ENCODE measurements at places on chromosomes 1 and 21.

DNA sequence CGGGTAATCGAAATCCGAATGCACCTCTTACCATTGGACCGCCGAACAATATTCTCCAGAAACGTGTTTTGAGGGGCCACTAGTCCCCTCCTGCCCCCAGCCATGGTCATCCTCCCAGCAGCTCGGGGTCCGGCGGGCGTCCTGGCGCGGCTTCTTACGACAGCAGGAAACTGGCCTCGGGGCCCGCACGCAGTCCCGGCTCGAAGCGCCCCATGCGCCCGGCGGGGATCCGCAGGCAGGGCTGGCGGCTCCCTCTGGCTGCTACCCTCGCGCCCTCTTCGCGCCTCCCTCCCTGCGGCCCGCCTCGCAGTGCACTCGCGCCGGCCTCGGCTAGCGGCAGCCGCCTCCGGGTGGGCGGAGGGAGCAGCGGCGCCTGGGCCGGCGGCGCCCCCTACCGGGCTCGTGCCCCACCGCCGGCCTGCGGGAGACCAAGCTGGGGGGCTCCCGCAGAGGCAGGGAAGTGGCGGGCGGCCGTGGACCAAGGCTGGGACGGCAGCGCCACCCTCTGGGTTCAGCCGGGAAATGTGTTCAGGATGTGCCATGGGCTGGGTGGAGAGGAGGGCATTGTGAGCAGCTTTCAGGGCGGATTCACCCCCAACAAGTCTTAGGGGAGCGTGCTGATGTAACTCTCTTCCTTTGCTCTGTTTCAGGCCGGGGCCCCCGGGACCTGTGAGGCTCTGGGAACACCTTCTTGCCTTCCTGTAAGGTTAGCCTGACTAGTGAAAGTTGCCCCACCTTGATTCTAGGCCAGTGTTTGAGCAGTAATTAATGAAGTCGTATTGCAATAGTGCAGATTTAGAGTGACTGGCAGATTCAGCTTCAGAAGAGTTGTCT, at the start of gene KCNH1:
Gene KCNH1, minus strand, starts transcription at position 313 of the 834 bp plus-strand sequence. Its CDS starts 203 bp downstream, at position 110.
- DNase-seq = peak; percentile 20

- no peak for DNase-seq
Measured at GRCh38 chr1:200527670-200528069, 92.9 kb downstream of the KIF14 start.

GRCh38 chr1:86641318-86641717, 63.1 kb upstream of the SH3GLB1 start:
- no peak for DNase-seq

GRCh38 chr1:16405441-16405840, 31.8 kb downstream of the SPATA21 start:
- DNase-seq = no peak

DNA sequence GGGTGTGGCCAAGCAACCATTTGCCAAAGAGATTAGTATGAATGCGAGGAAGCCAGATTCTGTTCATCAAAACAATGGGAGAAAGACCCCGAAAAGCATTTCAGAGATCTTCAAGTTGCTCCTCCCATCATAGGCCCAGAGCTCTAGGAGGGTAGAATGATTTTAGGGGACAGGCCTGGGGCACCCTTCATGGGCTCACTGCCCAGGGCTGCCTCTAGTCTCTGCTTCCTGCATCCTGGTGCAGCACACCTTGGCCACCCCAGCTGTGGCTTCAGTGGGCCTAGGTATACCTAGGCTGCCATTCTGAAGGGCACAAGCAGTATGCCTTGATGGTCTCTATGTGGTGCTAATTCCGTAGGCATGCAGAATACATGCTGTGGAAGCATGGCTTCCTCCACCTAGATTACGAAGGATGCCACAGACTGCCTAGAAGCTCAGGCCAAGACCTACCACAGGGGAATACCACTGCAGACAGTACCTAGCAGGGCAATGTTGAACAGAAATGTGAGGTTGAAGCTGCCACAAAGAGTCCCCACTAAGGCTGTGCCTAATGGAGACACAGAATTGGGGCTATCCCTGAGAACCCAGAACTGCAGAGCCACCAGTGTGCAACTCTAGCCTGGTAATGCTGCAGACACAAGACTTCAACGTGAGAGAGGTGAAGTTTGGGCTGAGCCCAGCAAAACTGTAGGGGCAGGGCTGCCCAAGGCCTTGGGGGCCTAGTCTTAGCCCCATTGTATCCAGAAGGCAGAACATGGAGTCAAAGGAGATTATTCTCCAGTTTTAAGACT, 158.8 kb downstream of the CLIC6 start:
- DNase-seq = no peak

DNA sequence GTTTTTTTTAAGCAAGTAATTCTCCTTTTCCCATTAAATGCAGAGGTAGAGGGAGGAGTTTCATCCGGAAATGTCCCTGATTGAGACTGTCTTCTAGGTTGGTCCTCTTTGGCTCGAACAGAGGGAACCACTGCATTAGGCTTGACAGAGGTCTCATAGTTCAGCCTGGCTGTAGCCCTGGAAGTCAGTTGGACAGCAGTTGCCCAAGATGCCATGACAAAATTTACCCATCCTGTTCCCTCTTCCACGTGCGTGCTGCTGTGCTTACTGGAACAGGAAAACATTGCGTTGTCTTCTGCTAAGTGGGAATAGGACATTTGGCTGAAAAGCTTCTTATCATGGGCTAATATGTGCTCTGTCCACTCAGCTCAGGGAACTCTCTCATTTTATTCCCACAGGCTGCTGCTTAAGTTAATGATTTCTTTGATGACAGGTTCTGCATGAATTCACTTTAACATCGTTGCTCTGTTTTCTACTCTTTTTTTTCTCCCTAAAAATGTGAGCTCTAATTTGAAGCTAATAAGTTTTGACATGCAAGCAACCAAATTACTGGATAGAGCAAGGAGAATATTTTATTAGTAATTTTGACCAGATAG, 18.0 kb downstream of the KCNK1 start:
- no peak for DNase-seq

DNA sequence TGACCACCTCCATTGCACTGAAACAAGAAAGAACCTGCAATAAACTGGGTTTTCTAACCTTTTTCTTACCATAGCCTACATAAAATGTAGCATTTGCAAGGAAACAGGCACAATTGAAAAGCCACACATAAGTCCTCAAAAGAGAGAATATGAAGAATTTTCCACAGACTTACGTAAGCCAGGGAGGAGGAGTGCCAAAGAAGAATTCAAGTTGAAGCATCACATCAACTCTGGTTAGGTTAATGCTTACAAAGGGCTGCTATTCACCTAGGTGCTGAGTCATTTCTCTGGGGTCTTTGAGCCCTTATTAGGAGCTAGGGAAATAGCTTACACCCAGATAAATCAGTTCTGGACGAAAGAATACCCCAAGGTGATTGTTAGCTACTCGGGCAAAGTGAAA, 9.6 kb downstream of the OSCP1 start:
- DNase-seq = no peak

DNA sequence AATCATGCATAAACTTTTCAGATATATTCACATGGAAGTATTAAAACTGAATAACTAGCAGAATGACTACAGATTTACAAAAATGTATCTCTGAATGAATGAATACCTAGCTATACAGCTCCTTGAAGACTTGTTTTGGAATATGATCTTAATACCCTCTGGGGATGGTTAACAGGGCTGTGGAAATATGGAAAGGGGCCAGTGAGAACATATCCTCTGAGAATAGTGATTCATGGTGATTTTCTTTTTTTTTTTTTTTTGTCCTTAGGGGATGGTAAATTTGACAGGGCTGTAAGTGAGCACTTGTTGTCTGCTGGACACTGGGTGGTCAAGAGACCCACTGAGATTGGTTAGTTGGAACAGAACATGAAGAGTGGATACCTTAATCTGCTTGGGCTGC, 80.7 kb upstream of the HP1BP3 start:
- DNase-seq = no peak

- no peak for DNase-seq
Measured at GRCh38 chr1:156305215-156305614, 6.1 kb upstream of the VHLL start.

GRCh38 chr1:174417921-174418320, 29.8 kb upstream of the GPR52 start:
- no peak for DNase-seq

- DNase-seq = no peak
Measured at GRCh38 chr1:213702703-213703102, 285.1 kb upstream of the PROX1 start.

GRCh38 chr21:46423546-46424038, 35.1 kb upstream of the DIP2A start:
- DNase-seq = no peak

DNA sequence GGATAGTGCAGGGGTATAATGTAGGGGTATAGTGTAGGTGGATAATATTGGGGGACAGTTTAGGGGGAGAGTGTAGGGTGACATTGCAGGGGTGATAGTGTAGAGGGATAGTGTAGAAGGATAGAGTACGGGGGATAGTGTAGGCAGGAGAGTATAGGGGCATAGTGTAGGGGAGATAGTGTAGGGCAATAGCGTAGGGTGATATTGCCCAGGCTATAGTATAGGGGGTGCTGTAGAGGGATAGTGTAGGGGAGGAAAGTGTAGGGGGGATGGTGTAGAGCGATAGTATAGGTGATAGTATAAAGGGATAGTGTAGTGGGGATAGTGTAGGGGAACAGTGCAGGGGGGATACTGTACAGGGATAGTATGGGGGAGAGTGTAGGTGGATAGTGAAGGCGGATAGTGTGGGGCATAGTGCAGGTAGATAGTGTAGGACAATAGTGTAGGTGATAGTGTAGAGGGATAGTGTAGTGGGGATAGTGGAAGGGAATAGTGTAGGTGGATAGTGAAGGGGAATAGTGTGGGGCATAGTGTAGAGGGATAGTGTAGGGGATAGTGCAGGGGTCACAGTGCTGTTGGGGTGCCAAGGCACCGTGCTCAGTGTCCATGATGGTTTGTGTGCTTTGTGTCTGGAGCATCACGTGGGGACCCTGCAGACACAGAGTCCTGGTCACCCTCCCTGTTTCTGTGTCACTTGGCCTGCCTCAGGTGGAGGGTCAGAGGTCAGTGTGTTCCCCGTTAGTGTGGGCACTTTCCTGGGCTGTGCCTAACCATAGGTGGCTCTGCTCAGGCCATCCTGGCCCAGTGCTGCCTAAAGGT, 10.5 kb upstream of the ARF1 start:
- DNase-seq = no peak

GRCh38 chr1:104874044-104874443, 1124.3 kb downstream of the AMY1C start:
- no peak for DNase-seq

DNA sequence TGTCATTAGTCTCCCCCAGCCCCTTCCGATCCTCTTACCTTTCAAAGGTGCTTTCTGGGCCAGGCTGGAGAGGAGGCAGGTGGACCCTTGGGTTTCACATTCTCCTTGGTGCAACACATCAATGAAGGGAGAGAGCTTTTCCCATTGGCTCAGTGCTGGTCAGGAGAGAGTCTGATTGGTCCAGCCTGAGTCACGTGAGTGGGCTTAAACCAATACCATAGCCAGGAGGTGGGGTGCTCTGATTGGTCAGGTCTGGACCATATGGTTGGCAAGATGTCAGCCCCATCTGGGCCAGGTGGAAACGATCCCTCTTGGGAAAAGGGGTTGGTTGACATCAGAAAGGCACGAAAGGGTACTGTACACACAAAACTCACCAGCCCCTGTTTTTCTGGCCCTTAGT, 44.8 kb upstream of the ABCG1 start:
- no peak for DNase-seq

GRCh38 chr1:62800281-62800680, 16.3 kb downstream of the ATG4C start:
- no peak for DNase-seq

DNA sequence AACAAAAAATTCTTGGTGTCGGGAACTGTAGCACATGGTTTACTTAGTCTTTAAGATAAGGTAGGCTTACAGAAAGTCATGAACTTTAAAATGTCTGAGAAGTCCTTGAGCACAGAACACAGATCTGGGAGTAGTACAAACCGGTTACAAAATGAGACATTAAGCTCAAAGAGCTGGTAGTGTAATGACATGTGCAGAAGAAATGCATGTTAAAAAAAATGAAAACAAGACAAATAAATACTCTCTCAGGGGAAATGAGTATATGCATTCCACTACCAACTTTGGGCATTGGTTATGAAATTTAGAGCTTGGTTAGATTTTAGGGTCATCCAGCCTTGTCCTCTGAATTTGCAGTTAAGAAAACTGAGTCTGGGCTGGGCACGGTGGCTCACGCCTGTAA, 91.5 kb upstream of the F3 start:
- no peak for DNase-seq

GRCh38 chr1:212433577-212434462, 1.1 kb downstream of the NENF start:
- DNase-seq = no peak

- DNase-seq = no peak
Measured at GRCh38 chr1:67674260-67675011, 10.6 kb upstream of the GADD45A start.

GRCh38 chr1:171969813-171970212, 128.5 kb downstream of the DNM3 start:
- DNase-seq = no peak

- no peak for DNase-seq
Measured at GRCh38 chr1:183385340-183386144, 32.6 kb downstream of the NMNAT2 start.

GRCh38 chr1:158563853-158564252, 6.5 kb downstream of the OR6P1 start:
- DNase-seq = no peak

DNA sequence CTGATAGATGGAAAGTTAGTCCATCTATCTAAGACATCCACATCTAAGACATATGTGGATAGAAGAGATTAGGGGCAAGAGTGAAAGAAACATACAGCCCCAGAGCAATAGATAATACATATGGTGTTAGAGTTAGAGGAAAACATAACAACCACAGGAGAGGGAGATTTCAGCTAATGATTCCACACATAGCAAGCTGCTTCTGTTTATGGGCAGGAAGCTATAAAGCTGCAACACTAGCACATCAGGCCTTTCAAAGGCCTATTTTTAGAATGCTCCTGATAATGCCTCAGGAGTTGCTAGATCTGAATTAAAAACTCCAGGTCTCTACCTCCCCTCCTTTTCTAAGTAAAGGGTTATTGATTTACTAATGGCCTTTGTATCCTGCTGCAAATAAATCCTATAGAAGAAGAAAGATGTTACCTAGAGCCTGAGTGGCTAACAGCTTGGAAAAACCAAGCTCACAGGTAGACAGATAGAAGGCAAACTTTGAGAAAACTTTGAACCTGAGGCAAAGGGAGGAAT, 36.1 kb downstream of the BRINP2 start:
- DNase-seq = no peak

DNA sequence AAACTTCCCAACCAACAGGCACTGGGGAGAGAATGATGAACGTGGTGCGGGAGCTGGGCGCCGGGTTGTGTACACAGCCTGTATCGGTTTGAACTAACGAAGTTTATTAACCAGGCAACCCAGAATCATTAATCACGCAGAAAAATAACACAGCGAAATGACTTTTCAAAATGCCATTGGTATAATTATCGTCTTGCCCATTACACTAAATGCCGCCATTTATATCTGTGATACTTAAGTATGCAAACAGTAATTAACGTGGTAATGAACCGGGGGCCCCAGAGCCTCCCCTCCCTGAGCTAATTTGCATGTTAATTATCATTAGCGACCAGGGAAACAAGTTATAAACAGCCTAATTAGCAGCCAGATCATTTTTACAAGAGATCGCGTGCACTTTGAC, 5.1 kb upstream of the TTC34 start:
- DNase-seq = no peak

- no peak for DNase-seq
Measured at GRCh38 chr21:32990666-32991065, 35.1 kb upstream of the OLIG2 start.
